ENCODE measurements at places on chromosomes 4 and X.

- no peak for DNase-seq
Observed at GRCh38 chr4:158766434-158767044, 2.3 kb upstream of the FNIP2 start.

DNA sequence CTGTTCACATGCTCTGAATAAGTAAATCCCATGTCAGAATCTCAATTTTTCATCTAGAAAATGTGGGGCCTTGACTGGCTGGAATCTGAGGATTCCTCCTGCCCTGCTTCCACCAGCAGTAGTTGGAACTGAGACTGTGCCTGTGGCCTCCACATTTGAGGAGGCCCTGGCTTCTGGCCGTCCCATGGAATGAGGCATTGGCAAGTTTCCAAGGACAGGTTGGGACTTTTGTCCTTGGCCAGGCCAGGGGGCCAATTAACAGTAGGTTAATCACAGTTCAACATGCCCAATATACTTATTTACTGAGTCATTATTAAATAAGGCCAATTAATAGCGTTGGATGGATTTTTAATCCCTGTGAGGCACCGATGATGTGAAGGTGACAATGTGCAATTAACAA is 50.2 kb upstream of the GABRE start:
- no peak for DNase-seq

- DNase-seq = no peak
Observed at GRCh38 chrX:9560219-9560618, 95.4 kb downstream of the TBL1X start.

DNA sequence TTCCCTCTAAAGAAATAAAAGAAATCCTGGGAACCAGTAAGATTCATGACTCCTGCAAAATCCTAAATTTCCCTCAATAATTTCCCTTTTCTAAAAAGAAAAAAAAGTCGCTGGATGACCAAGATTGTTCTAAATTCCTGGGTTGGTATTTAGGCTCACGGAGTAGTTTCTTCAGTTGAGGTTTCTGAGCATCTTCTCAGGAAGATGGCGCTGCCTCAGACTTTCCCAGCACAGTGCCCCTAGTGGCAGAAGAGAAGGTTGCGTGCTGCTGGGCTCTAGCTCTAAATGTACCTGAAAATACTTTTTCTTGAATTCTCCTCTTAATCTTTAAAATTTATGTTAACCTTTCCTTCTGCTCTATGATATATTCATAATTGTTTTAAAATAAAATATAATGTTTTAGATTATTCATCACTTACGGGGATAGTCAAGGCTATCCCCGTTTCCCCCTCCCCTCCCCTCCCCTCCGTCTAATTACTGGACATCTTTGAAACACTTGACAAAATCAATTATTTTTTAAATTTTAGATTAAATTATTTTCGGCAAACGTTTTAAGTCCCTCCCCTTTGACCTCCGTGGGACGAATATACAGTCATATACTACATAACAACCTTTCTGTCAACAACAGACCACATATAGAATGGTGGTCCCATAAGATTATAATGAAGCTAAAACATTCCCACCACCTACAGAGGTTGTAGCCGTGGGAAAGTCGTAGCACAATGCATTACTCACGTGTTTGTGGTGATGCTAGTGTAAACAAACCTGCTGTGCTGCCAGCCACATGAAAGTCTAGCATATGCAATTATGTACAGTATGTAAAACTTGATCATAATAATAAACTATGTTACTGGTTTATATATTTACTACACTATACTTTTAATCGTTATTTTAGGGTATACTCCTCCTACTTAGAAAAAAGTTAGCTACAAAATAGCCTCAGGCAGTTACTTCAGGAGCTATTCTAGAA is 41.0 kb upstream of the GATB start:
- no peak for DNase-seq

- no peak for DNase-seq
Observed at GRCh38 chrX:130725519-130725918, 177.5 kb downstream of the ENOX2 start.

DNA sequence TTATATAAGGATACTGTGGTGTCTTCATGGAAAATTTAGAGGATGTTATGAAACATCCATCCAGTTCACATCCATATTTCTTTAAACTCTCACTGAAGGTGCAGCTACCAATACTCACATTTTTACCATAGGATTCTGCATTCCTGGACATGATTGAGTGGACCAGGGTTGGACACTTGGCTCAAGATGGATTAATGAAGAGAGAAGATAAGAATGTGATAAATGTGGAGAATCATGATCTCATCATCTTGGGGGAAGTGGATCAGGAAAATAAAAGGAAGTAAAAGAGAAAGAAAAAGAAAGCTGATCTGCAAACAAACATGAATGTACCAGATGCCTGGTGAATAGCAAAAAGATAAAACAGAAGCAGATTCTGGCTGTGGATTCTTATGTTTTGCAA is 175.4 kb downstream of the NPFFR2 start:
- no peak for DNase-seq

GRCh38 chr4:52376132-52376704 is 282.9 kb downstream of the USP46 start:
- DNase-seq = no peak

DNA sequence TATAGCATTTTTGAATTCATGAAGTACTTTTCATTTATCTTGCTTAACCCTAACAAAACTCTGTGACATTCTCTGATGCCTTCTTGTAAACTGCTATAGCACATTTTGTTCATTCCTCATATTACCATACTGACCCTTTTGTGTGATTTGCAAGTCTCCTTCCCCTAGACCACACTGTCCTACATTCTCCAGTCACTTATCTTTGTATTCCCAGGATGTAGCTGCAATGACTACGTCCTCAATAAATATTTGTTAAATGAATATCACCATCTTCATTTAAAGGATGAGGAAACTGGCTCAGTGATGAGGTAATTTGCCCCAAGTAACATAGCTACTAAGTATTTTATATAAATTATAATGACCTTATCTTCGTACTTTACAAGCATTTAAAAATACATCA is 11.9 kb downstream of the HUWE1 start:
- no peak for DNase-seq

DNA sequence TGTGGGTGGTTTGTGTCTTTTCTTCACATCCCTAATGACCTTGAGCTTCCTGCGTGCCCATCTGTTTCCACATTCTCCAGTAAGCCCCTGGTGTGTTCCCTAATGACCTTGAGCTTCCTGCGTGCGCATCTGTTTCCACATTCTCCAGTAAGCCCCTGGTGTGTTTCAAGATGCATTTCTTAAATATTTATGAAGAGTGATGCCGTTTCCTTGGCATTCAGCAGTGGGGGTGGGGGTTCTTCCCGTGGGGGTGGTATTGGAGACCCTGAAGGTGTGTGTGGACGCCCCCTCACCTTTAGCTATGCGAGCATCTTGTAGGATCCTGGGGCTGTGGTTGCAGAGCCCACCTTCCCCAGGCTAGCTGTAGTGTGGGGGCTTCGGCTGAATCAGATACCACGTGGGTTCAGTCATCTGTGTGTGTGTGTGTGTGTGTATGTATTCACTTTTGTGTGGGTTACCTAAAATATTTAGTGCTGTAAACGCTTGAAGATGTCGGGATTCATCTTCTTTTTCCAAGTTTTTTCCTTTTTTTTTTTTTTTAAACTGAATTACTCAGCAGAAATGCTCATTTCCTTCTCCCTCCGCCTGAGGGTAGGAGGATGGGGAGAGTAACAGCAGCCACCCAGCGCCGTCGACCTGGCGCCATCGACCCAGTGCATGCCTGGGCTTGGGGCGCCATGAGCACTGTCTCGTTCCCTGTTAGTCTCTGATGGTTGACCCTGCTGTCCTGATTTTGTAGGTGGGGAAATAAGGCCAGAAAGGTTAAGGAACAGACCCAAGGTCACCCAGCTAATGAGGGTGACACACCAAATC is 9.9 kb downstream of the NSG1 start:
- no peak for DNase-seq

GRCh38 chr4:156596706-156597329 is 374.8 kb downstream of the PDGFC start:
- DNase-seq = no peak

DNA sequence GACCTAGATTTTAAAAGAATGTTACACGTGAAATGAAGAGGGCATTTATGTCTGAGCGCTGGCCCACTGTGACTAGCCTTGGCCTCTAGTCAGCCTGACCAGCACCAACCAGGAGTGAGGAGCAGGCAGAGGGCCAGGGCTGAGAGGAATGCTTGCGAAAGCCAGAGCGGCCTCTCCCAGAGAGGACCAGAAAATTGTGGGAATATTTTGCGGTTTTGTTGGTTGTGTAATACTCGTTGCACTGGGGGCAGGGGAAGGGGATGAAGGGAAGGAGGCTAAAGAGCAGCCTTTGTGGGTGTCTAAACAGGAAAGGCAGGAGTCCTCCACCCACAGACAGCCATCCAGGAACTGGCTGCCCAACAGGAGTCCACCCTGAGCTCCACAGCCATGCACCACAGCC is 3.8 kb downstream of the GABRE start:
- no peak for DNase-seq

GRCh38 chr4:169925678-169926077 is 100.5 kb downstream of the MFAP3L start:
- no peak for DNase-seq

- no peak for DNase-seq
Observed at GRCh38 chr4:98434816-98435215, 173.6 kb downstream of the RAP1GDS1 start.

GRCh38 chrX:12657881-12658280 is 133.3 kb upstream of the PRPS2 start:
- no peak for DNase-seq

- DNase-seq = no peak
Observed at GRCh38 chr4:149830823-149831222, 15.2 kb upstream of the IQCM start.

- no peak for DNase-seq
Observed at GRCh38 chr4:53116954-53117353, 248.9 kb downstream of the SCFD2 start.

DNA sequence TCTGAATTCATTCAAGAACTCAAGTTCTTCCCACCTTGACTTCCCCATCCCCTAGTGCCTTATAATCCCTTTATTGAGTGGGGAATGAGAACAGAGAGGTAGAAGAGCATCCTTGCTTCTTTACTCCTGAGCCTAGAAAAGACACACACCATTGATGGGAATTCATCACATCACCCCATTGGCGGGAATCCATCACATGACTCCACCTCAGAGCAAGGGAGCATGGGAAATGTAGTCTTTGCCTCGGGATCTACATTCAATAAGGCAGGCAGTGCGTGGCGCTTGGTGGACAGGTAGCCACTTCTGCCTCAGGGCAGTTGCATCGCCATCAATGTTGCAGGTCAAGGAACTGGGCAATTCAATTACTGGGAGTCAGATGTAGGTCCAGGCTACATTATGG is 50.7 kb downstream of the MXRA5 start:
- DNase-seq = no peak

GRCh38 chr4:147068564-147068963 is 122.9 kb upstream of the TTC29 start:
- no peak for DNase-seq

DNA sequence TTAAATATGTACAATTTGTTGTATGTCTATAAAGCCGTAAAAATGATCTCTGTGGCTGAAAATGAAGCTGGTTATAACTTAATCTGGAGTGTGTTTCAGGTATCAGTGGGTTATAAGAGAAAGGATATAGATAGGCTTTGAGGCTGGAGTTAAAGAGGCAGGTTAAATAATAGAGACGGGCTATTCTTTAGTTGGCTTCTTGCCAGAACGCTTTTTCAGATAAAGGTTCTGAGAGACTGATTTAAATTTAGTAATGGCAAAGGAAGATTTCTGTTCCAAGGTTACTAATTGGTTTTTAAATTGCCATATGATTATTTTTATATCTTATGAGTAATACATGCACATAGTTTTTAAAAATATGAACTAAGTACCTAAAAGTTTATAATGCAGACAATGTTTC is 117.4 kb downstream of the AWAT2 start:
- DNase-seq = no peak

DNA sequence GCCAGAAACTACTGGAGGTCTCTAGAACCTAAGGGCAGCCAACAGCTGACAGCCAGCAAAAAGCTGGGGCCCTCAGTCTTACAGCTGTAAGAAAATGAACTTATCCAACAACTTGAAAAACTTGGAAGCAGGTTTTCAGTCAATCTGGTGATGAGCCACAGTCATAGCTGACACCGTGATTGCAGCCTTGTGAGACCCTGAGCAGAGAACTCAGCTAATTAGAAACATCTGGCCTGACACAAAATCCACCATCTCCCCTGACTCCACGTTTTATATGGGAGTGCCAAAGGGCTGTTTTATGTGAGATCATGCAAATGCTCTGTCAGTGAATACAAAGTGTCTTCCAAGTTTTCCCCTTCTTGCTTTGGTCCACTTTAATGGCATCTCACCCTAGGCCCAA is 198.8 kb upstream of the DCAF8L1 start:
- DNase-seq = no peak

GRCh38 chrX:435536-436122 is 48.9 kb upstream of the PPP2R3B start:
- no peak for DNase-seq

GRCh38 chr4:77433418-77433733 is 172.2 kb upstream of the CXCL13 start:
- DNase-seq = no peak

DNA sequence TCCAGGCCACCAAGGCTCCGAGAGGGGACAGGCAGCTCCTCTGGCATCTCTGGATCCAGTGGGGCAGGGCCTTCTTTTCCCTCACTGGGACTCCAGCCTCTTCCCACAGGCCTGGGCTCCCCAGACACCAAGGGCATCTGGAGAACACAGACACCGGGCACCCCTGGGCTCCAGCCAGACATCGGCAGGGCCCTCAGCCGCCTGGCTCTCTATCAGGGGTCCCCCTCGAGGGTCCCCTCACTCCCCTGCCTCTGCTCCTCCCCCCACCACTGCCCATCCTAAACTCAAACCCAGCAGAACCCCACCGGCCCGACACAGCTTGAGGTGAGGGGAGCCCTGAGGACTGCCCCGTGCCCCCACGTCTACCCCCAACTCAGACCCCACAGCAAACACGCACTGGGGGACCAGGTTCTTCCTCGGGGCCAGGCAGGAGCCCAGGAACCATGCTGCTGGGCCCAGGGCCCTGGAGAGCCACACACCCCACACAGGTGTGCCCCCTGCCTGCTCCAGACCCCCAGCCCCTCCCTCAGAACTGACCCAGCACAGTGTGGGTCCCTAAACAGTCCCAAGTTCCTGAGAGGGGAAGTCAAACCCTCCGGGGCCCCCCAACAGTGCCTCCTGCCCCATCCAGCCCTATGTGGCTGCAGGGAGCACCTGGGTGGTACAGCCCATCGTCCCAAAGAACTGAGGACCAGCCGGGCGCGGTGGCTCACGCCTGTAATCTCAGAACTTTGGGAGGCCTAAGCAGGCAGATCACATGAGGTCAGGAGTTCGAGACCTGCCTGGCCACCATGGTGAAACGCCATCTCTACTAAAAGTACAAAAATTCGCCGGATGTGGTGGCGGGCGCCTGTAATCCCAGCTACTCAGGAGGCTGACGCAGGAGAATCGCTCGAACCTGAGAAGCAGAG is 86.8 kb downstream of the FAM53A start:
- DNase-seq = no peak

- no peak for DNase-seq
Observed at GRCh38 chr4:101037938-101038413, 309.4 kb downstream of the PPP3CA start.

Data from progenitor cell of endocrine pancreas (in vitro differentiated cells).